ENCODE measurements at places on chromosomes 2 and 18. TPM values are rescaled to one million over a fixed set of nuclear protein-coding genes. Genes with fewer than 3 reads are reported as not detected.

DNA sequence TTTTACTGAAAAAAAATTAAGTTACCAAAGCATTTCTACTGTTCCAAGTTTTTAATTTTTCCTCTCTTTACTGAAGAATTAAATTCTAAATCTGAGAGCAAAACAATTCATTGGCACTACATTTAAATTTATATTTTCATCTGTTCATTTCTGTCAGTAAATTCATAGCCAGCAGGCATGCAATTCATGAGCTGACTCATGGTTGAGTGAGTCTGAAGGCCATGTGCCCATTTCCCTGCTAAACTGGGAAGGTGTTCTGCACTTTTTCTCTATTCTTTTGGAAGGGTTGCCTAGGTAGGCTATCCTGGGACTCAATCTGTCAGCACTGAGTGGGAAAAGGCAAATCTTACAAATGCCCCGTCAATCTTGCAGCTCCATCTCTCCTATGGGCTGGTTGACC lies 88.7 kb downstream of the KLHL14 start:
- no peak for DNase-seq

DNA sequence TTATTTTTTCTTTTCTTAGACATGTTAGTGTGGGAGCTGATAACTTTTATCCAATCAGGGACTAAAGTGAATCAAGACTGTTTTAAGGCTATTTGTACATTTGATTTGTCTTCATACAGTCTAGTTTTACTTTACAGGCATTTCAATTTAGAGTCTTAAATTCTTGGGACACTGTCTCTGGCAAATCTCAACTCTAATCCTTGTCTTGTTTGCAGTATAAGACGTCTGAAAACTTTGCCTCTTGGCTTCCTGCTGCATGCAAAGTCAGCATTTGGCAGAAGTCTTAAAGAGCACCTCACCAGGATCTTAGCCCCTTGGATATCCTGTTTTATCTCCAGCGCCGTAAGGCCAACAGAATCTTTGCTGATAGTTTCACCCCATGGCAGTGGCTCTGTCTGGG lies 30.3 kb downstream of the SPOPL start:
- DNase-seq = no peak

DNA sequence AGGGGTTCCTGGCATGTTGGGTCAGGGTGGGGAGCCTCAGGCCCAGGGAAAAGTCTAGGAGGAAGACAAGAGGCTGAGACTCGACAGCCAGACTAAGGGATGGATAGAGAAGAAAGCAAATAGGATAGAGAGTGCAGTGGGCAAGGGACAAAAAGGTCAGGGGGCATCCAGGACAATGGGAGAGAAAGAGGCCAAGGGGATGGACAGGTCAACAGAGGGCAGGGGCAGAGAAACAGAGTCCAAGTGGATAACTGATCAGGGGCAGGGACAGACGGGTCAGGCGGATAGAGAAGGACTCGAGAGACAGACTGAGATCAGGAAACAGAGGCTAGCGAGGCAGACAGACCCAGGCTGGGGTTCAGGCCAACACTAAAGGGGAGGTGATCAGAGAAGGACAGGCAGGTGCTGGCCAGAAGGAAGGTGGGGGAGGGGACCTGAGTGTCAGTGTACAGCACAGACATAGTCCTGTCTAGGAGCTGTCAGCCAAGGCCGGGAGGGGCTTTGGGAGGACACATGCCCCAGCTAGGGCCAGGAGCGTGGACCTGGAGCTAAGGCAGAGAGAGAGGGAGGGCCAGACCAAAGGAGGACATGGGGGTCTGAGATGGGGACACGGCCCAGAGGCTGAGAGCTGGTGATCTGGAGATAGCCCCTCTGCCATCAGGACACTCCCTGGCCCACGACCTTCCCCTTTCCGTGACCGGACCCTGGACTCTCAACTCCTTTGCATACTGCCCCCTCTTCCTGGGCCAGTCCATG lies 12.2 kb downstream of the ASIC4 start:
- DNase-seq = no peak

The LRPPRC gene
- 92.8 TPM for total RNA-seq

DNA sequence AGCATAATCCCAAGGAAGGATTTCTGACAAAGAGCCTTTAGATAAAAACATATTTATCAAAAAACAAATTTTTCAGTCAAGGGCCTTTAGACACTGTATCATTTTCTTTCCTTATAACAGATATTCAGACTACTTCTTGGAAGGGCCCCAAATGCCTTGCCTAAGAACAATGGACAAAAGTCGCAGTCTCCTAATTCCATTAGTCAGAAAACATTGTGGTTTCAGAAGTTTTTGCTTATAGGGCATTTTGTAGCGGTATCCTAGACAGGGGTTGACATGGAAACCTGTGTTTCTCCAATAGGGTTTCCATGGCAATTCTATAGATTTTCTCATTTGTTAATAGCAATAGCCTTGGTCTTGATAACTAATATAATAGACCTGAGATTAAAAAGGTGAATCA lies 36.7 kb upstream of the AGPS start:
- no peak for DNase-seq

The UGT1A10 gene
- not detected for total RNA-seq

DNA sequence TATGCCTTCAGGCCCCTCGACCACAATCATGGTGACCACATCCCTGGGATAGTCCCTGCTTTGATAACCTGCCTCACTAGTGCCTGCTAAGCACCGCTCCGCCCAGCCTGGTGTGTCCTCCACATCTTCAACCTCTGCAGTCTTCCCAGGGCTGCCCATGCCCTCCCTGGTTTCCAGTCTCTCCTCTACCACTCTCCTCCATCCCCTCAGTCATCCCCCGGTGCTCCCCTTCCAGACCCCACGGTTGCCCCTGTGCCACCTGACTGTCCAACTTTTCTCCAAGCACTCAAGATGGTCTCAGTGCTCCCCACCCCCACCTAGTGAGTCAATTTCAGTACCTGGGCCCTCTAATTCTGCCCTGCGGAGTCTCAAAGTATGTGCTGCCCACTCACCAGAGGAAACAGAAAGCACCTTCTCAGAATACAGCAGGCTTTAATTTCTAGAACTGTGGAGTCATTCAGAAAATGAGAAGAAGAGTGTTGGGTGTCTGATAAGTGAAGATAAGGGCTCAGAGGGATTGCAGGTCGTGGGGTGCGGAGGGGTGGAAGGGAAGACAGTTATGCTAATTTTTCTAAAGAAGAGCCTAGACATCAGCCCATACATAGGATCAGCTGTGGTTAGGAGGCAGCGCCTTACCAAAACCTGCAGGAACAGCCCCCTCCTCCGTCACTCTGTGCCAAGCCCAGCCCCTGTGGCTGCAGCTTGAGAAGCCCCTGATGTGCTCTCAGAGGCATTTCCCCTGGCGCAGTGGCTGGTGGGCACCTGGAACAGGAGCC lies 53.6 kb upstream of the CAB39 start:
- DNase-seq = no peak

Measured in kidney epithelial cell (primary cell).